ENCODE measurements at places on chromosomes 5 and 9.

GRCh38 chr5:118888556-118888955 is 99.8 kb downstream of the DTWD2 start:
- DNase-seq = no peak

GRCh38 chr9:116464987-116465571 is 222.0 kb upstream of the TRIM32 start:
- no peak for DNase-seq

- no peak for DNase-seq
Measured at GRCh38 chr9:134474055-134474370, 147.8 kb downstream of the RXRA start.

DNA sequence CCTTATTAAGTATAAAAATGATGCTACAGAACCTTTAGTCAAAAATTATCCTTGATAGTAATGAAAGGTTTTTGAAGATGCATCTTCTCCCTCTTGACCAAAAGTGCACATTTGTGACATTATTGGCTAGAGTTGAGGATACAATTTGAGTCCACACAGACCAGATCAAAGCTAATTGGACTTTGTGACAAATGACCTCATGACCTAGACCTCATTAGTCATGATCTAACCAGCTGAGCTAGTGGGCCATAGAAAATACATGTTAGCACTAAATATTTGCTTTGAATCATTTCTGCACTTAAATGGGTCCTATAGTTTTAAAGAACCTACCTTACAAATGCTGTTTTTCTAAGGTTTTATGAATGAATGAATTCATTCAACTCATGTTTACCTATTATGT is 182.1 kb downstream of the RFX3 start:
- DNase-seq = no peak

DNA sequence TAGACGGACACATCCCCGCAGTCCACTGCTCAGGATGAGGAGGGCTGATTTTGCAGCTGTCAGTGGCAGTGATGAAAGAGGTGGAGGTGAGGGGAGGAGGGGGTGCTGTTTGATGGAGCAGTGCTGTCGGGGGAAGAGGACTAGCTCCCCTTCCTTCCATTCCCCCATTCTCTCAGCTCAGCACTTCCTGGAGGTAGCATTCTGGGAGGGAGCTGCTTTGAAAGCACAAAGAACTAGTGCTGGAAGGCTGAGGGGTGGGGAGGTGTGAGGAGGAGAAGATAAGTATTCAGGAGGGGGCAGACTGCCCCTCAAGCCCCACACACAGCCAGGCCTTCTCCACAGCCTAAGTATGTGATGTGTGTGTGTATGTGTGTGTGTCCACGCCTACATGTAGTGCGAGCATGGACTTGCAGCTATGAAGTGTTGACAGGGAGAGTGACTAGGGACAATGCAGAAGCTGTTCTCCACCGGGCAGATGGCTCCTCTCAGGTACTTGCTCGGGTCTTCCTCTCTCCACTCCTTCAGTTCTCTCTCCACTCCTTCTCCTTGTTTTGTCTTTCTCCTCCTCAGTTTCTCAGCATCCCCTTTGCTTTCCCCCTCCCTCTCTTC is 65.5 kb upstream of the HSPA9 start:
- DNase-seq = no peak

- no peak for DNase-seq
Measured at GRCh38 chr9:73168298-73168934, 16.8 kb downstream of the ANXA1 start.

DNA sequence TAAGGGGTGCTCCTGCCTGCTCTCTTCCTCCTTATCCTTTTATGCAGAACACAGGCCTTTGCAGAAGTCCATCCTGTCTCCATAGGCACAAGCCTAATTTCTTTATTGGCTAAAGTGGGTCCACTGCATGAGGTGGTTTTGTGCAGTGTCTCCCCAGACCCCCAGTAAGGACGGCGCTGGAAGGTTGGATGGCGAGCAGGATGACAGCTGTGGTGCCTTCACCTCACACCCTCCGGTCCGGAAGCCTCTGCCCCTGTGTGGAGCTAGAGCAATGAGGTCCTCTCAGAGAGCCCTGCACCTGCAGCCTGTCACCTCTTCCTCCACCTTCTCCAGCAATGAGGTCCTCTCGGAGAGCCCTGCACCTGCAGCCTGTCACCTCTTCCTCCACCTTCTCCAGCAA is 393.7 kb upstream of the IRX1 start:
- DNase-seq = no peak
